ENCODE measurements at places on chromosomes 2 and 18.

GRCh38 chr2:185894223-185894622 lies 155.6 kb downstream of the FSIP2 start:
- no peak for DNase-seq

GRCh38 chr2:120566331-120567035 lies 169.2 kb upstream of the GLI2 start:
- DNase-seq: no peak

GRCh38 chr2:65031341-65032018 lies 24.7 kb upstream of the CEP68 start:
- no peak for DNase-seq

- no peak for DNase-seq
These were observed 81.8 kb downstream of the INPP5D start for GRCh38 chr2:233141901-233142300.

- DNase-seq: no peak
These were observed 502.0 kb upstream of the VRK2 start for GRCh38 chr2:57544624-57545023.

DNA sequence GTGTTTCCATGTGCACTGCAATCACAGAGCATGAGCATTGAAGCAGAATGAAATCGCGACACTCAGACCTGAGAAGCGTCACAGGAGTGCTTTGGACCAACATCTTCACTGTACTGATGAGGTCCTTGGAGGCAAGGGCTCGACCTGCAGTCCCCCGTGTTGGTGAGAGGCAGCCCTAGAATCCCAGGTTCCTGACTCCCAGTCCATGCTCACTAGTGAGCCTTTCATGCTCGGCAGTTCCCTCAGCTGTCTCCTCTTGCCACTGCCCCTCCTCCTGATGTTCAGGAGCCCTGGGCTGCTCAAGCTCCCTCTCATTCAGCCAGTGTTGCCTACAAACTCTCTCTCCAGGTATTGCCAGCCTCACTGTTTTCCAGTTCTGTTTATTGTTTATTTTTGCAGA lies 291.4 kb downstream of the DYSF start:
- no peak for DNase-seq

DNA sequence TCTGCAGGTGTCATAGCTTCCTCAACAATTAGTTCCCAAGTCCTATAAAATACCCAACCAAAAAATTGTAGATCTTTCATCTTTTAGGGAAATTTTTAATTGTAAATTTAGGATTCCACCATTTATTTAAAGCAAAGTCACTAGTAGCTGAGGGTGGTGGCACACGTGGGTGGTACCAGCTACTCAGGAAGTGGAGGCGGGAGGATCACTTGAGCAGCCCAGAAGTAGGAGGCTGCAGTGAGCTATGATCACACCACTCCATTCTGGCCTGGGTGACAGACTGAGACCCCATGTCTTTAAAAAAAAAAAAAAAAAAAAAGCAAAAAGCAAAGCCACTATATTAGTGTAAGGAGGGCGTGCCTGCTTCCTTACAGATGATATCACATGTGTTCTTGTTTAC lies 60.3 kb upstream of the GREB1L start:
- DNase-seq: no peak

DNA sequence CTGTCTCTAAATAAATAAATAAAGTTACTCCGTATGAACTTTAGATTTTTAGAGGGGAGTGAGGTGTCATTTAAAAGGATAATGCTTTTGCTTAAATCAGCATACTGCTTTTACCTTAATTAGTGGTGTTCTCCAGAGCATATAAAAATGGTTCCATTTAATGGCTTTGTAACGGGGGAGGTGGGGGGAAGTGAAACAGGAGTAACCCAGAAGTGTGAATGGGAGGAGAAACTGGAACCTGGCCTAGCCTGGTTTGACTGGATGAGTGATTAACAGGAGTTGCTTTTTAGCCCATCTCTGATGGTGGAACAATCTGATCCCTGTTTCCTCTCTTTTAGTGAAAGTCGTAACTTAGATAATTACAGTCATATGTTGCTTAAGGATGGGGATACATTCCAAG lies 1.6 kb downstream of the CNDP2 start:
- no peak for DNase-seq

DNA sequence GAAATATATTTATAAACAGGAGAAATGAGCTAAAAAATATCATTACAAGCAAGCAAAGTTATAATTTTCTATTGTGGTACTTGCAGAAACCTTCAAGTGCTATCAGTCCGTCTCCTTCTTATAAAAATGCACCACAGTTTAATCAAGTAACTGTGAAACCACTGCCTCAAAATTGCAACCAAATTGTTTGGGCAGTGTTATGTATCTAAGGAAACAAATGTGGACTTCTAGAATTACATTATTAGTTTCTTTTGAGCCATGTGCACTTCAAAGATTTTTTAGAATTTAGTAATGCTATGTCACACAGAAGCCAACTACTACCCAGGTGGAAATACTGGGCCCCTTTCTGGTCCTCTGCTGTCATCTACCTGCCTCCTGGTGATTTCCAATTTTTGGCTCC lies 495.6 kb downstream of the NYAP2 start:
- DNase-seq: no peak

- no peak for DNase-seq
These were observed 115.6 kb upstream of the GPC1 start for GRCh38 chr2:240319855-240320203.

DNA sequence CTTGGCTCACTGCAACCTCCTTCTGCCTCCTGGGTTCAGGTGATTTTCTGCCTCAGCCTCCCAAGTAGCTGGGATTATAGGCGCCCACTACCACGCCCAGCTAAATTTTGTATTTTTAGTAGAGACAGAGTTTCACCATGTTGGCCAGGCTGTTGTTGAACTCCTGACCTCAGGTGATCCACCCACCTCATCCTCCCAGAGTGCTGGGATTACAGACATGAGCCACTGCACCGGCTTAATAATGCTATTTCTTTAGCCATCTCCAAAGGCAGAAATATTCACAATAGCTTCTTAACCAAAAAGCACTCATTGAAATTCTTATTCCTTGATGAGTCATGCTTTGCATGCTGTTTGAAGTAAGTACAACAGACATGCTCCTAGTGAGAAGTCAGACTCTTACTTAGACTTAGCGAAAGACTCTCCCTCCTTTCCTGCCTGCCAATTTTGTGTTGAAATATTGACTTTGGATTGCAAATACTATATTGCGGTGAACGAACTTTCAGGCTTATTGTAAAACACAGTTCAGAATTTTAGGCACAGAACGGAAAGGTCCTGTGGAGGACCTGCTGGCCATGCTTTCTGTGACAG lies 4.4 kb downstream of the ACTR3 start:
- peak; percentile 33 for DNase-seq

DNA sequence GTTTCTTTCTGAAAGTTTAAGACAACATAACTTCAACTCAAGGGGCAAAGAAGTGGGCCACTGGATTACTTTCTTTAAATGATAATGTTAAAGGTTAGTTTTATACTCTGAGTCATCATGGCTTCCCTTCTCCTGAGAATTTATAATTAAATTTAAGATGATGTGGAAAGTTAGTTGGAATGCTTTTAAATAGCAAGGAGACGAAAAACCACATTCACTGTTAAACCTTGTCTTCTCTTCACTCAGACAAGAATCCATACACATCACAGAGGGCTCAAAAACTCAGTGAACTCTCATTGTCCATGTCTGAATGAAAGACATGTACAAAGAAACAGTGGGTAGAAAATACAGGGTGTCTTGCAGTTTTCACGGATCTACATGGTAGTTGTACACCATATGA lies 65.6 kb downstream of the COL5A2 start:
- DNase-seq: no peak

GRCh38 chr2:222268311-222268990 lies 30.3 kb downstream of the PAX3 start:
- DNase-seq: no peak

GRCh38 chr2:47193607-47194006 lies 38.5 kb upstream of the STPG4 start:
- DNase-seq: no peak

GRCh38 chr2:176251928-176252327 lies 17.3 kb upstream of the MTX2 start:
- DNase-seq: no peak

GRCh38 chr18:79566771-79567431 lies 112.7 kb upstream of the CTDP1 start:
- DNase-seq: no peak

GRCh38 chr2:77228391-77228790 lies 293.8 kb downstream of the LRRTM4 start:
- no peak for DNase-seq

DNA sequence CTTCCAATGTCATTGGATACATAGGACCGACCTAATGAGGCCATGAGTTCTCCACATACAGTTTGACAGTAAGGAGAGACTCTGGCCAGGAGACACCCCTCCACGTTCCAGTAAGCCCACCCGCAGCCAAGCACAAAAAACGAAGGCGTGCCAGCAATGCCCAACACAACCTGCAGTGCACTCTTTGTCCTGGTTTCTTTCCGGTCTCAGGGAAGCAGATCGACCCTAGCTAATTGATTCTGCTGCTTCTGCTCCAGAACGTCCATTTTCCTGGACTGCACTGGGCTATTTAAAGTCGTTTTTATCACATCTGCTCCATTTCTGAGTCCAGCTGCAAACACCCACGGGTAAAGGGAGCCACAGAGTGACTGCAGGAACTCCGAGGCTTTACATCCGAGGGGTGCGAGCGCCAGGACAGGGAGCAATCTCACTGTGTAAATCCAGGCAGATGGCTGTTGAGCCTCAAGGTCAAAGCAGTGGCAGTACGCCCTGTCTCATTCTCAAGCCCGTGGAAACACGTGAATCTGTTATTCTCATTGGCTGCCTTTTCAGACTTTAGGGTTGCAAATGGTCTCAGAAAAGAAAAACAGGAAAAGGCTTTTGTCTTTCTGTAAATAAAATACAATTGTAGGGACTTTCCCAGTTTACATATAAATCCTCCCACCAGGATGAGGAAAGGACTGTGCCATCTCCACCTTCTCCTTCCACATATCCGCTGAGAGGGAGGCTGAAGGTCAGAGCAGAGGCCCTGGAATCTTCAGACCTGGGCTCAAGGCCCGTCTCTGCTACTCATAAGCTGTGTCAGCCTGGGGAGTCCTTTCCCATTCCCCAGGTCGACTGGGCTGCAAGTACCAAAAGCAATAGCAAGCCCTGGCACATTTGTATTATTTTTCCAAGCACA lies 40.7 kb downstream of the TMEM163 start:
- DNase-seq: no peak

DNA sequence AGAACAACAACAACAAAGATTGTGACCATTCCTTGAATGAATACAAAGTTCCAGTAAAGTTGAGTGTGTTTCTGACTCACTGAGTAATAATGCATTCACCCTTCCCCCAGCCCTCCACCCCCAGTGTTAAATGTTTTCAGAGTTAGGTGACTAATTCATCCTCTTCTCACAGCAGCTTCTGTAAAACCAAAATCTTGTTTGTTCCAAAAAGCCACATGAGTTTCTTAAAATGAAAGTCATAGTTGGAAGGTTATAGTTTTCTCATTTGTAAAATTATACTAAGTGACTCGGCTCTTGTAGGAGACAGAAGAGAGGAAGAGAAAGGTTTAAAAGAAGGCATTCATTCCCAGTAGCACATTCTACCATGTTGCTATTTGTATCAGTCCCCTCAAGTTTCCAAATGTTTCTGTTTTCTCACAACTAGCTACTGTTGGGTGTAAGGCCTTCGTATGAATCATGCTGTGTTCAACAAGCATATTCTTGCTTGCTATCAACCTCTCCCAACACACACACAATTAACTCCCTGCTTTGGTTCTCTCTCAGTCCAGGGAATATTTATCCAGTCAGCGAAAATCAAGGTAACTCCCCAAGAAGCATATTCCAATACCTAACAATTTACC lies 75.3 kb downstream of the MBD2 start:
- peak; percentile 86 for DNase-seq

DNA sequence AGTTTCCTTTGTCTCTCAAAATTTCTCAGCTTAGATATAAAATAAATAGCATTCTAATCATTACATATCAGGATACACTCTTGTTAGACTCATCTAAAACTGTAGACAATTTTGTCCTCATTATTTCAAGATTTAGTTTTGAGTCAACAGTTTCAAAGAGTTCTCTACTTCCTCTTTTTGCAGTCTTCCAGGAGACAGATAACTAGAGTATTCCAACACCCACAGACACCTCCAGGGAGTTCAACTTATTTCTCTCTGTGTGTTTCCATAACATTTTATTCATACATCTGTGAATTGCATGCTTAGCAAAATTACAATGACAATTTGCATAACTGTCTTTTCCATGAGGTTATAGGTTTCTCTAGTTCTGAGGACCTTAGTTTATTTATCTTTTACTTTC lies 166.6 kb upstream of the HNMT start:
- no peak for DNase-seq

All from pulmonary artery endothelial cell (primary cell).